Stimulated activated CD4-positive, alpha-beta T cell treated with anti-CD3 and anti-CD28 coated beads, Interleukin-15, amount 100 ng/mL, for 24 hours (primary cell): ENCODE measurements at places on chromosomes 2 and 18.
A peak's percentile ranks its signal among the peaks of the same experiment; 100 is the strongest.

GRCh38 chr2:5387406-5387805, 304.8 kb upstream of the SOX11 start:
- DNase-seq: no peak

DNA sequence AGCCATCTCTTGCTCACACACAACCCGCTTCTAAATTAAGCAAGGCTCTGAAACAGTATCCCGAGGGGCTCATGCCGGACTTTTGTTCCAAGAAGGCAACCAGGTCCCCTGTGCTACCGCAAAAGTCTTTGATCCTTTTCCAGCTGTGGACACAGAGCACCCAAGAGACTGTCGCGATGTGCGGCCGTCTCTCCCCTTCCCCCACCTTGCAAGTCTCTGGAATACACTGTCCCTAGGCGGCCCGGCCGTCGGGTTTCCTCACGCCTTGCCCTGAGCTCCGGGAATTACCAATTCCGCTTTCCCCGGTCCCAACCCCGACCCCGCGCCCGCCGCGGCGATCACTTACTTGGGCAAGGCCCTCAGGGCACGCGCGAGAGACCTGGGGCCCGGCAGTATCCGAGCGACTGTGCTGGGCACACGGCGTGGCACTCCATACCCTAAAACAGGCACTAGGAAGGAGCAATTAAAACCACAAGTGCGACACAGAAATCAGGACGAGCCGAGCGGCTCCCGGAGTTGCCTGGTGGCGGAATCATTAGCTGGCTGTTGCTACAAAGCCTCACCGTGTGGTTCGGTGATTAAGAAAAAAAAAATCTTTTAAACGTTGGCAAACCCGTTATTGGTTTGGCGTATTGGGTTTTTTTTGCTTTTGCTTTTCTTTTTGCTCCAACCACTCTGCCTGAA, 2.2 kb upstream of the DLX1 start:
- peak; percentile 19 for DNase-seq

GRCh38 chr2:10407841-10408648, 40.1 kb downstream of the ODC1 start:
- peak; percentile 84 for DNase-seq

GRCh38 chr2:174634130-174635014, 36.8 kb upstream of the WIPF1 start:
- DNase-seq: peak; percentile 61

GRCh38 chr18:13264091-13265007, 45.8 kb downstream of the LDLRAD4 start:
- no peak for DNase-seq

- no peak for DNase-seq
Measured at GRCh38 chr2:30375915-30376314, 71.1 kb upstream of the LCLAT1 start.

GRCh38 chr18:34194239-34194638, 30.5 kb downstream of the NOL4 start:
- no peak for DNase-seq

- DNase-seq: no peak
Measured at GRCh38 chr18:50127516-50128210, 67.3 kb downstream of the MYO5B start.

- DNase-seq: no peak
Measured at GRCh38 chr18:26004832-26005231, 85.6 kb downstream of the SS18 start.

GRCh38 chr2:171142398-171142797, 18.3 kb downstream of the TLK1 start:
- no peak for DNase-seq

DNA sequence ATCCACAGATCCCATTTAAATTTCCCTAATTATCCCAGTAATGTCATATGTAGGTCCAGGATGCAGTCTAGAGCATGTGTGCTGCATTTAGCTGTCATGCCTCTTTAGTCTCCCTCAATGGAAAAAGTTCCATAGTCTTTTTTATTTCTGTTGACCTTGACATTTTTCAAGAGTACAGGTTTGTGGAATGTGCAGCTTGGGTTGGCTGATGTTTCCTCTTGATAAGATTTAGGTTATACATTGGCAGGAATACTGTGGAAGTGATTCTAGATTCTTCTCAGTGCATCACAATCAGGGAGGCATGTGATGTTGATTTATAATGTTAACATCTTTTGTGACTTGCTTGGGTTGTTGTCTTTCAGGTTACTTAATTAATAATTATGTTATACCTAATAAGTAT, 42.5 kb downstream of the PPM1B start:
- DNase-seq: no peak

GRCh38 chr2:122433123-122433754, 677.8 kb downstream of the TSN start:
- DNase-seq: no peak

DNA sequence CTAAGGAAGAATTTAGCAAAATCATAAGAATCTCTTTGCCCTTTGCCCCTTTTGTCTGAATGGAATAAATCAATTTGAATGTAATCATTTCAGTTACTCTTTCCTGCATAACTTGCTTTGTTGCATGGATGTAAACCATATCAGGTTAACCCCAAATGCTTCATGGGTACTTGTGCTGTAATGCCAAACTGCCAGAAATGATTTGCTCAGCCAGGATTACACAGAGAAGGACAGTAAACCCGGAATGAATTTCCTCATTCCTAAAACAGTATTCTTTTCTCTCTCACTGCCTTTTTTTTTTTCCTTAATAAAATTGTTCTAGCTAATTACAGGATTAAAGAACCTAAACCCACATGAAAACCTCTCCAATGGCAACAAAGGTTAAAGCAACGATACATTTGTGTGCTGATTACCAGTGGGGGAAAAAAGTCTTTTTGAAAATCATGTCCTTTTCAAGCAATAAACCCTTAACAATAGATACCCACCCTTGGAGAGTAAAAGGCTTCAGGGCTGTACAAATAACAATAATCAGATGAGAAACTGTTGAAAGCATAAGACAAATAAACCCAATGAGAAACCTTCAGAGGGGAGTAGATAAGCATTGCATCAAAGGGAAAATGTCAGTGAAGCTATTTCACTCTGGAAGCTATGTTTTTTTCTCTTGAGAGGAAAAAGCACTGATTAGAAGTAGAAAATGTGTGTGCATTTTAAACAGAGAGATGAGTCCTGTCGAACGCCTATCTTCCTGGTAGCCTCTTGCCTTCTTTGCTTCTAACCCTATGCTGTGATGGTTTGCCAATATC, 275.3 kb downstream of the CDH2 start:
- DNase-seq: no peak

GRCh38 chr18:53380063-53380639, 844.3 kb downstream of the MBD2 start:
- no peak for DNase-seq

GRCh38 chr2:21887881-21888280, 764.1 kb downstream of the TDRD15 start:
- no peak for DNase-seq

DNA sequence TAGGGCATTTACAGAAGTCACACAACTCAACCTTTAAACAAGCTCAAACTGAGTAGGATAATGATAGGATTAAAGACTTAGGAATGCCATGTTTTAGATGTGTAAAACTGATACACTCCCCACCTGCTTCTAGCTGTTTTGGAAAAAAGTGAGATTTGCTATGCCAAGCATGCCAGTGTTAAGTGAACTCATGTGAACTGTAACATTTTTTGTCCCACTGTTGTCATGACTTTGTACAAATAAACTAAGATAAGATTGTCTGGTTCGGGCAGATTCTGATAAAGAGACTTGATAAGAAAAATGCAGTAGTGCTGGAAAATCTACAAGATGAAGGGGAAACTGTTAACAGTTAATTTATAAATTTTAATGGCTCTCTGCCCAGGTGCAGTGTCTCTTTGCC, 66.5 kb downstream of the GLS start:
- no peak for DNase-seq

DNA sequence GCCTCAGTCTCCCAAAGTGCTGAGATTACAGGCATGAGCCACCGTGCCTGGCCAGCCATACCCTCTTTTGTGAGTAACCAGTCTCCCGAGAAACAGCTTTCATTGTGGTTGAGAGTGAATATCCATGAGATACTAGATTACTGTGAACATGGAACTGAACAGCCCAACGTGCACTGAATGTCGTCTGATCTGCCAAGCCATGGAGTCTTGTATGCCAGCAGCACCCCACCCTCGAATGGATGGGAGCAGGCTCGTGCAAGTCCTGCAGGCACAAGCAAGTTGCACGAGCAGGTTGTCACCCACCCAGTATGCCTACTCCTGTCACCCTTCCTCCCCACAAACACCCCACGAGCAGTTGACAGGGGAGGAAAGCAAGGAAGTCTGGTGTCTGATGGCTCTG, 36.5 kb upstream of the TFCP2L1 start:
- DNase-seq: no peak

- no peak for DNase-seq
Measured at GRCh38 chr18:9466846-9467245, 8.5 kb upstream of the RALBP1 start.

GRCh38 chr2:134089454-134089853, 164.4 kb upstream of the MGAT5 start:
- no peak for DNase-seq

- DNase-seq: no peak
Measured at GRCh38 chr2:172596776-172597175, 40.9 kb downstream of the PDK1 start.

DNA sequence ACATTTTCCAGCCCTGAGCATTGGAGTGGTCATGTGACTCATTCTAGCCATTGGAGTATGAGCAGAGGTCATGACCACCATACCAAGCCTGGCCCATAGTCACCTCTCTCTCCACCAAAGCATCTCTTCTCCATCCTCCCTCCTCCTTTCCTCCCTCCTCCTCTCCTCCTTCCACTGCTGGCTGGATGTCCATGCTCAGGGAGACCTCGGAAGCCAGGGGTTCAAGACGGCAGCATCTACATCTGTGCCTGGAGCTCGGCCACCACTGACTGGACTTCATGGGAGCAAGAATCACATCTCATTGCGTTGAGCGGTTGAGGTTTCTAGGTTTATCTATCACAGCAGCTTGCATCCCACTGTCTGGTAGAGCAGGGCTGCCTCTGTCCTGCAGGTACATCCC, 252.4 kb downstream of the NDUFA10 start:
- DNase-seq: no peak

DNA sequence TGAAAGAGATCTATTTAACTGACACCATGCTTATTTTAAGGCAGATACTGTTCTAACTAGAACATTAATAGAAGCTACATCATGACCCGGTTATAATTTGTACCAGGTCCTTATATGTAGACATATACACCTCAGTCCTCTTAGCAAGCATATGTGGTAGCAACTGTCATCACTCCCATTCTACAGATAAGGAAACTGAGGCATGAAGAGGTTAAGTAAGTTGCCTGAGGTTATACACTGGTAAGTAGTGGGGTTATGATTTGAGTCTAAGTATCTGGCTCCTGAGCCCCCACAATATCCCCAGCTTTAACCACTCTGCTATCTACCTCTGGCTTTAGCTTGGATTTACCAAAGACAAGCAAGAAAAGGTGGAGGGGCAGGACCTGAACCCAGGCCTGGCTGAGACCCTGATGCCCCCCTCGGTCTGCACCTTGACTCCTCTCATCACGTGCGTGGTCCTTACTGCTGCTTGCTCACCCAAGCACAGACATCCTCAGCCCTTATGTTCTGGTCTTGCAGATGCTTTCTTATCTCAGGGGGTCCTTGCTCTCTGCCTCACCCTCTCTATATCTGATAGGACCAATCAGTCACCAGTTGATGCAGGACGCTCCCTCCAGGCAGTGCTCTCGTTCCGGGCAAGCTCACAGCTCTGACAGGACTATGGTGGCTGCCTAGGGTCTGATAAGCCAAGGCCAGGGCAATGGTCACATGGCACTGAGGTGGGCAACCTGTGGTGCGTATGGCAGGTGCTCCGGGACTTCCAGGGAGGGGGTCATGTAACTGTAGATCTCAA, 4.0 kb downstream of the DYSF start:
- no peak for DNase-seq

GRCh38 chr2:12897181-12897580, 180.4 kb downstream of the TRIB2 start:
- no peak for DNase-seq

DNA sequence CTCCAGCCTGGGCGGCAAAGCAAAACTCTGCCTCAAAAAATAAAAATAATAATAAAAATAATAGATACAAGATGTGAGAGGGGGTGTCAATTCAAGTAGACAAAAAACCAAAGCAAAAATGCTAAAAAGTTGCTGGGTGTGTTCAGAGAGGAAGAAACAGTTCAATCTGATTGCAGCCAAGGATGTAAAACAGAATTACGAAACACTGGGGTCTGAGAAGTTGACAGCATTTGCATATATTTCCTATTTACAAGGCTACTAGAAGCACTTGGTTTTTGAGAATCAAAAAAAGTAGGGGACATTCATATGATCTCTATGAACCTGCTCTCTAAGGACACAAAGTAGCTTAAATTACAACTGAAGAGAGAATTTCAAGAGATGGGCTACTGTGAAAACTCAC, 7.6 kb downstream of the TRIP12 start:
- DNase-seq: no peak

- no peak for DNase-seq
Measured at GRCh38 chr2:61978522-61978921, 73.0 kb downstream of the COMMD1 start.

DNA sequence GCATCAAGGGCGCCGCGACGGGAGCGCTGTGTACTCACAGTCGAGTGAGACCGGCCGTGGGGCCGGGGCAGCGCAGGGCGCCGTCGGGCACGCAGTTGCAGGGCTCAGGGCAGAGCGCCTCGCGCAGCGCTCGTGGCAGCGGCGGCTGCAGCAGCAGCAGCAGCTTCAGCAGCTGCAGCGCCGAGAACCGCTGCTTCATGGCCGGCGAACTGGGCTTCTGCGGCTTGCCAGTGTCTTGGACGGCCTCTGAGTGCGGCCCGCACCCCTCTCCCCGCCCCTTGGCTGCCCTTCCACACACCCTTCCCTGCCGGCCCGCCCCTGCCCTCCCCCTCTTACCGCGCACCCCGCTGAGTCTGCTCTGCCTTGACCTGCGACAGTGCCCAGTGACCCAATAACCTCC, at the start of gene LHCGR:
Gene LHCGR, minus strand, starts transcription at position 252 of the 400 bp plus-strand sequence. Its CDS starts 53 bp downstream, at position 199.
- no peak for DNase-seq

GRCh38 chr2:232927793-232928550, 57.9 kb downstream of the SNORC start:
- DNase-seq: peak; percentile 28

GRCh38 chr2:38301340-38301968, 75.6 kb downstream of the ATL2 start:
- peak; percentile 59 for DNase-seq

DNA sequence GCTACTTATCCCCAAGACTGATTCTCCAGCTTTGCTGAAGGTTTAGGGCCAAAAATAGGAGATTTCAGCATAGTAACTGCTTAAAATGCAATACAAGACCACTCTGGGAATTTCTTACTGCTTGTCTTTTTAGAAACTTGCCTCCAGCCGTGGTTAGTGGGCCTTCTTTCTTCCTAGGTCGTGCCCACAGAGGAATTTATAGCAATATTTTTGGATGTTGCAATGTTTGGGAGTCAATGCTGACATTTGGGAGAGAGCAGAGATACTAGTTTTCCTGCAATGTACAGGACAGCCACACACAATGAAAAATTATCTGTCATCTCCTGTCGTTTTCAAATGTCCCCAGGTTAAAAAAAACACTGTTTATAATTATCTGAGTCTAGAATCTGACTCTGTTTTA, 25.6 kb upstream of the CERS6 start:
- DNase-seq: no peak
